Naive thymus-derived CD8-positive, alpha-beta T cell (primary cell): ENCODE measurements at places on chromosomes 13 and 19.

DNA sequence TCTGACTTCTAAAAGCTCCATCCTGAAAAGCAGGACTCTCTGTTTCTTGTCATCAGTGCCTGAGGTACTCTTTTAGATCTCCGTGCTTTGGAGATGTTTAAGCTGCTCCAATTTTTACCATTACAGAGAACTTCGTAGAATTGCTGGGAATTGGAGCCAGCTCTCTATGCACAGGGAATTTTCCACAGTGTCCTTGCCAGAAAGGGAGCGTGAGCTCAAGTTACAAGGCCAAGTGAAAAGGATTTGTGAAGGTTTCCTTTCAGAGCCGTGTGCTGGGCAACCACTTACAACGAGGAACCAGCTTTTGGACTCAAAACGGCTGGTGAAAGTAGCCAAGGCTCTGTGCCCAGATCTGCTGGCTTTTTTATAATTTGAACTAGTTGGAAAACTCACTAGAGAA, 82.6 kb downstream of the NUFIP1 start:
- DNase-seq, result no peak

DNA sequence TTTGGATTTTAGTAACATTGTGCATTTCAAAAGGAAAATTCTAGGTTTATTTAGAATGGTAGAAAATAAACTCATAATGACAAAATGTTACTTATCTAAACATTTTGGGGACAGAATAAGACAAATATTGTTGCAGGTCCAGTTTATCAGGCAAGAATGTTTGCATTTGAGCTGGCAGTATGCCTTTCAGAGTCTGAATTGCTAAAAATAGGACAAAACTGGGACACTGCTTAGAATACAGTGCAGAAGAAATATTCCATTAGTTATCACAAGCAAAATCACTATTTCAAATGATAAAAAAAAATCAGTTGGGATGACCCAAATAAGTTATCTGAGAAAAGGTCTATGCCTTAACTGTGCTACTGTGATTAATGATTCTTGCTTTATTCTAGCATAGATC, 870.3 kb upstream of the MIR17HG start:
- no peak for DNase-seq

- DNase-seq, result no peak
Observed at GRCh38 chr19:3189702-3190469, 4.2 kb downstream of the NCLN start.

- DNase-seq, result peak; percentile 69
Observed at GRCh38 chr19:3360421-3361383, 5.7 kb upstream of the NFIC start.

DNA sequence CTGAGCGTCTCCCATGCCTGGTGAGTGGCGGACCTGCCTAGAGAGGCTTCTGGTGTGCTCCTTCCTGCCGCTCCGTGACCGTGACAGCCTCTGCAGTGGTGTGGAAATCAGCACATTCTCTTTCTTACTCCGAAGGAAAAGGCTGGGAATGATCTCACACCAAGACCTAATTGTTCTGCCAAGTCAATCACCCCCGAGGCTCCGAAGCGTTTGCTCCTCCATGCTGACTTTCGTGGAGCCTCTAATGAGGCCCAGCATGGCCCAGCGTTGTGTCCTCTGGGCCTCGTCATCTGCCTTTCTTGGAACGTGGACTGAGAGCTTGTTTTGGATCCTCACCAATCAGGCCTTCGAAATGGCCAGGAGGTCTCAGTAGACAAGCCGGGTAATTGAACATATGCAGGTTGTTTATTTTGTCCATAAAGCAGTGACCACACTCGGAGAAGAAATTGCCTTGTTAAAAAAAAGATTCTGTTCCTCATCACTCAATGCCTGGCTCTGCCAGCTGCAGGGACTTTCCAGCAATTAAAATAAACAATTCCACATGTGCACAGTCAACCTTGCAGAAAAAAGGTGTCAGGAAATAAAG, 107.1 kb downstream of the UBL3 start:
- no peak for DNase-seq

- DNase-seq, result no peak
Observed at GRCh38 chr13:46058268-46058667, 5.7 kb upstream of the ZC3H13 start.

- no peak for DNase-seq
Observed at GRCh38 chr13:105702441-105702840, 833.0 kb downstream of the EFNB2 start.

DNA sequence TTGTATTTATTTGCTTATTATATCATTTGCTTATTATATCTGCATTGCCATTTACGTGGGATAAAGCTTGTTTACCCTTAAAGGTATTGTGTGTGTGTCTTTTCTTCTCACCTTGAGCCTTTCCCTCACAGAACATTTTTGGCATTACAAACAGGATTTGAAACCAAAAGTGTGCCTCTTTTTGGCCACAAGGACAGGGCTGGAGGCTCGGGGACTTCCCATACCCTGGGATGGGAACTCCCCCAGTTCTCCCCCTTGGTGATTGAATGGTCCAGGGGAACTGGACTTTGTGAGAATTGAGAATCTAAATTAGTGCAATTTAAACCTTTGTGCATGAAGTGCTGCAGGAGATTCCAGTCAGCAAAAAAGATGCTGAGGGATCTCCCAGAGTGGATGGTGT, 2.4 kb upstream of the ZNF506 start:
- DNase-seq, result no peak

GRCh38 chr19:54470991-54471782, 1.9 kb downstream of the CDC42EP5 start:
- DNase-seq, result no peak

GRCh38 chr13:37869756-37870488, at the start of gene TRPC4:
Gene TRPC4, minus strand, starts transcription at chr13:37869772. Its CDS starts 86,439 bp downstream, at chr13:37783333.
- no peak for DNase-seq

DNA sequence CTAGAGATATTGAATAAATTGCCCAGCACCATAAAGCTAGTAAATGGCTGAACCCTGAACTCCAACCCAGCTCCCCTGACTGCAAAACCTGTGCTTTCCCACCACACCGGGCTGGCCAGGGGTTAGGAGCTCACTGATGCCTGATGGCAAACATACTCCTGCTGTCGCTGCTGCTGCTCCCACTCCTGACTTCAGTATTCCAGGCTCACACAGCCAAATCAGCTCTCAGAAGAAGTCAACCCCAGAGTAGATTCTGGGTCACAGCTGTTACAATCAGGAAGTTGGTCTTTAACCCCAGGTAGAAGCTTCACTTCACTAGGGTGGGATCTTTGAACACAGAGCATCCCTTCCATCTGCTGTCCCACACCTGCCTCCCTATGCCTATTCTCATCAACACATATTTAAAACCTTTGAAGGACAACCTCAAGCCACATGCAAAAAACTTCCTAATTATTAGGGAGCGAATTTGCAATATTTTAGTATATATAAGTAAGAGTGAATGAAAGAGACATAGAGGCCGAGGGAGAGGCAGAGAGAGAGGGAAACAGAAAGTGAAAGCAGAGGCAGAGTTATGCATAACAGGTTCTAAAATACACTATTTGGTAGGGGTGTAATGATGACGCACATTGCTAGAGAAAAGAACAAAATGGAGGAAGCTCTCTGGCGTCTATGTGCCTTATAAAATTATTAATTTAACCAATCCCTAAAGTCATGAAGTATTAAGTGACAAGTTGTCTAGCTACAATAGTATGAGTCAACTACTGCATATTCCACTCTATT, 99.4 kb upstream of the SERP2 start:
- DNase-seq, result peak; percentile 84
